GM20000 (cell line): ENCODE measurements at places on chromosomes 12 and 14.

- peak; percentile 13 for DNase-seq
These were observed 33.4 kb downstream of the TMTC1 start for GRCh38 chr12:29750131-29750927.

GRCh38 chr12:76680940-76681339 is 83.0 kb upstream of the ZDHHC17 start:
- no peak for DNase-seq

DNA sequence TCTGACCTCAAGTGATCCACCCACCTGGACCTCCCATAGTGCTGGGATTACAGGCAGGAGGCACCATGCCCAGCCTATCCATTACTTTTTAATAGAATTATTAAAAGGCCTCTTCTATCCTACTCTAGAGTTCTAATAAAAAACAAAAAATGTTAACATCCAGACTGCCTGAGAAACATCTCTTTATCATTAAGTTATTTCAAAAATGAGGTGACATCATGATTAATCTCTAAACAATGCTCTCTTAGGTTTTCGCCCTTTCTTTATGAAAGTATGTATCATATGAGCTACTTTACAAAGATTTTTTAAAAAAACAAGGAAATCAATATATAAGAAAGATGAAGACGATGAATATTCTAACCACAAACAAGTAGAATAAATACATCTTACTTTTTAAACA is 52.6 kb downstream of the FGD6 start:
- no peak for DNase-seq

DNA sequence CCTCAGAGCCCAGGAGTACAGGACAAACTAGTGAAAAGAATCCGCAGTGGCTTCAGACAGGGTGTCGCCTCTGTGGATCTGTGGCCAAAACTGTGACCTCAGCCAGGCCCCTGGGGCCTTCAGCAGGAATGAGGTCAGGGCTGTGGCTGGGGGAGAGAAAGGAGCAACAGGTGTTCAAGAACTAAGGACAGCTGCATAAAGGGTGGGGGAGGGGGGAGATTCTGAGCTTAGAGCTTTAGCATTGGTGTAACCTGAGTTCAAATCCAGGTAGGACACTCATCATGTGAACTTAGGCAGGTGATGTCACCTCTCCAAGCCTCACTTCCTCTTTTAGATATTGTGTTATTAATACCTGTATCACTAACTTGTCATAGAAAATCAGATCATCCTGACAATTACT is 40.9 kb upstream of the CORO1C start:
- DNase-seq = peak; percentile 70

GRCh38 chr12:6279631-6280030 is 30.9 kb upstream of the PLEKHG6 start:
- no peak for DNase-seq

DNA sequence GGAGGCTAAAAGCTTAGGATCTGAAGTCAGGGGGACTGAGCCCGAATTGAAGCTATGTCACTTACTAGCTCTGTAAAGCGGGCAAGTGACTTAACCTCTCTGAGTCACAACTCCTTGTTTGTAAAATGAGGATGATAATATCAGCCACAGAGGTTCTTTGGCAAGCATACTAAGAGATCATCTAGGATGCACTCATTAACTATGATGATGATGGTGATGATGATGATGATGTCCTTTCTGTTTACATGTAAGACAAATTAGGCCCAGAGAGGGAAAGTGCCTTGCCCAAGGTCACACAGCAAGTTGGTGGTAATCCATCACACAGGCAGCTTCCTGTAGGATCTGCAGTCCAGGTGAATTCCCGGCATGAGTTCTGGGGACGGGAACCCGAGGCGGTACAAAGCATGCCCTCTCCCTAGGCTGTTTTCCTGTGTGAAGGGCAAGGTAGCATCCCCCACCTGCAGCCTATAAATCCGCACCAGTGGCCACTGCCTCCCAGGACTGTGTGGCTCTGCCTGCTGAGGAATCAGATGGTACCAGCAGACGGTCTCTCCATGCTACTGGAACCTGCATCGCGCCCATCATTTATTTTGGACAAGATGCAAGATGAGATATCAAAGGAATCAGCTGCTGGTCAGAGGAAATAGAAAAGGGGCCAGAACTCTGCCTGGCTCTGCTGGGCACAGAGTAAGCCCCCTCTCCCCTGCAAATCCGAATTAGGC is 55.2 kb downstream of the MAP1LC3B2 start:
- DNase-seq = no peak
